ENCODE measurements at places on chromosomes 16 and 17.

DNA sequence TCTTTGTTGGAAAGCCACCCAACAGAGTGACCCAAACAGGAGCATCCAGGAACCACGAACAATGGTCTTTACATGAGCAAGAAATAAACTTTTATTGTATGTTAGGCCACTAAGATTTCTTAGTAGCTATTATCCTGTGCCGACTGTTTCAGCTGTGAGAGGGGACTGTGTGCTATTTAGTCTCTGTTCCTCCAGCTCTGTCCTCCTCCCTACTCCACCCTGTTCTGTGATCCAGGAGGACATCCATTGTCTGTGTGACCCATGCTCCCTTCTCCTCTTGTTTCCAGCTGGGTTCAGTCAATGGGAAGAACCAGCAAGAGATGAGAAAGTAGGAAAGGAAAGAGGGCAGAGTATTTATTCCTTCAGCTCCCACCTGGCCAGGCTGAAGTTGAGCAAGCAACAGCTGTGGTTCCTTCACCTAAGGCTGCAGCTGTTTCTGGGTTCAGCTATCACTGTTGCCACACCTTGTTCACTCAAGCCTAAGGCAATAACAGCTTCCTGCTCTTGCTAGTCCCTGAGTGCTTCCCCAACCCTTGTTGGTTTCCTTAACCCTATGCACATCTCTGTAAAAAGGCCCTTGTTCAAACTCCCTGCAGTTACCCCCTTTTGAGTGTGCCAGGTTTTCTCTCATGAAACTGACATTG, 14.9 kb upstream of the B4GALNT2 start:
- DNase-seq = no peak

- peak; percentile 25 for DNase-seq
Observed at GRCh38 chr17:3695723-3696411, at the start of gene P2RX5. TSS of gene P2RX5 (minus strand) at chr17:3696155. CDS start at chr17:3696005, 150 bp downstream.

DNA sequence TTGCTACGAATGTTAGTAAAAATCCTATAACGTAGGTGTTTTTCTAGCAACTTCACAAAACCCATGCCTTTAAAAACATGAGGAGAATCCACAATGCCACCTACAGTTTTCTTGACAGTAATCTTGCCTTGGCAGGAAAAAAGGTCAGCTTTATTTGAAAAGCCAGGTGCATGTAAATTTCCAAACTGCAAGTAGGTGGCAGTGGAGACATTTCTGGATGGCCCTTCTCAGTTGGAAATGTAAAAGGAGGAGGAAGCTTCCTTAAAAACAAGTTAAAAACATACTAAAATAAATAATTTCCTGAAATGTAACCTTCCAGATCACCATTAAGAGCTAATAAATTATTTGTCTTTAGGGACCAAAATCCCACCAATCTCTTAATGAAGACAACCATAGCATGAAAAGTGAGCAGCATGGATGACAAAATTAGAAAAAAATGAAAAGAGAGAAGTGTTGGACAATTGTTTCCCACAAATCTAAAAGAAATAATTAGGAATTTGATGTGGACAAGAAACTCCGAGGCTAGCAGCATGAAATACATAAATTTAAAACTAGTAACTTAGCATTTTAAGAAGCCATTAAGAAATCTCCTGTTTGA, 152.2 kb downstream of the SNX11 start:
- no peak for DNase-seq

- no peak for DNase-seq
Observed at GRCh38 chr17:56177361-56177760, 24.1 kb downstream of the ANKFN1 start.

- DNase-seq = no peak
Observed at GRCh38 chr17:67068999-67069398, 24.6 kb downstream of the CACNG1 start.

GRCh38 chr17:79465011-79465680, 145.7 kb downstream of the RBFOX3 start:
- DNase-seq = no peak

DNA sequence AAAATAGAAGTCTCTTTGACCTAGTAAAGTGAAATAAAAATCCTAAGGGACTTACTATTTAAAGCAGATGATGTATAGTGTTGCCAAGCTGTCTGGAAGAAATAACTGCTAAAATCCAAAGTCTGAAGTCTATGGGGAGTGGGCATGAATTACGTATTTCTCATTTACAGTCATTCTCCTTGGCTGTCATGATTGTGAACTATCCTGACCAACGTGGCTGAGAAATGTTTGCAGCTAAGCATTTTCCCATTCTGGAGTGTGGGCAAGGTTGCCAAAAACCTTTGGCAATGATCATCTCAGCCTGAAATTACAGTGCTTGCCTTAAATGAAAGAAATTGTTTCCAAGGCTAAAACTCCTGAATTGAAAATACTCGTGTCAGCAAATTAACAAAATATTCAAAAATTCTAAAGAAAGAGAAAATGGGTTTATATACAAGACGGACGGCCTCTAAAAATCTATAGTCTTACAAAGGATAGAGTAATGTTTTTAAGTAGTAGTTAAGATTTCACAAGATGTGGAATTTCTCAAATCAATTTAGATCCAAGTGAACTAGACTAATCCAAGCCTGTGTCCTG, 77.0 kb downstream of the CACNG1 start:
- no peak for DNase-seq
